ENCODE measurements at places on chromosomes 2 and 18. TPM values are rescaled to one million over a fixed set of nuclear protein-coding genes. Genes with fewer than 3 reads are reported as not detected.

Gene LYPD6
- polyA plus RNA-seq: 5.8 TPM

Gene RFX8
- polyA plus RNA-seq: not detected

Gene KIAA2012
- polyA plus RNA-seq: 0.05 TPM

Gene FSHR
- polyA plus RNA-seq: 2.2 TPM

Gene INHBB
- not detected for polyA plus RNA-seq

Gene GNAL
- polyA plus RNA-seq: 9.3 TPM

Gene CD226
- 0.02 TPM for polyA plus RNA-seq

Gene HADHB
- polyA plus RNA-seq: 189 TPM

Gene ALPP
- polyA plus RNA-seq: not detected

Gene KCNS3
- polyA plus RNA-seq: 9.0 TPM

Gene PSMA8
- polyA plus RNA-seq: not detected

Gene OTOS
- polyA plus RNA-seq: not detected

Gene MOGAT1
- 0.34 TPM for polyA plus RNA-seq

Gene CPLX4
- not detected for polyA plus RNA-seq

Gene KCNG2
- 0.26 TPM for polyA plus RNA-seq

Gene FEV
- not detected for polyA plus RNA-seq

Gene ABCG8
- not detected for polyA plus RNA-seq

Gene KCNF1
- 0.75 TPM for polyA plus RNA-seq

Gene UGT1A9
- not detected for polyA plus RNA-seq

Gene MYO5B
- polyA plus RNA-seq: 3.0 TPM

Gene CYS1
- 0.10 TPM for polyA plus RNA-seq

Gene CYP27A1
- 125 TPM for polyA plus RNA-seq

Gene CFAP221
- 13.6 TPM for polyA plus RNA-seq
